ENCODE measurements at places on chromosomes 5 and 9.

- no peaks in the 10 kb centered on the region for H3K36me3 ChIP-seq
- no peak overlapping the region for H3K4me3 ChIP-seq
- no peaks in the 10 kb centered on the region for H3K27me3 ChIP-seq
- H3K4me1 ChIP-seq: no peaks in the 10 kb centered on the region
- no peak for DNase-seq
- no peak overlapping the region for H3K27ac ChIP-seq
Measured at GRCh38 chr9:26244661-26245451, 566.6 kb upstream of the TUSC1 start.

DNA sequence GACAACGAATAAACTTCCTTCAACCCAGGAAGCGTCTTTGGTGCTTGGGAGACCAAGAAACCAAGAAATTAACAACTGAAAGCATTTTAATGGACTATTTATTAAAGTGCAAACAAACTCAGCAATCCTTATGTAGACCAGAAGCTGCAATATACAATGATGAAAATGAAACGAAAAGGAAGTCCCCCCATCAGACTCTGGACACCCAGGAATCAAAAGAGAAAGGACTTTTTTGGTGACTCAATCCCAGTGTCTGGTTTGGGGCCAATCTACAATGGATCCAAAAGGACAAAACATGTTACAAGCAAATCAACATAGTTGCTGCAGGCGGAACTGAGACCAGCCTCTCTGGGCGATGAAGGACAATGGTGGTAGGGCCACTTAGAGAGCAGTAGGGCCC lies 39.5 kb downstream of the C9orf152 start:
- no peak overlapping the region for H3K27ac ChIP-seq
- H3K4me3 ChIP-seq: no peak overlapping the region
- no peak for DNase-seq
- H3K36me3 ChIP-seq: peaks cover 28% of the 10 kb centered on the region

- H3K36me3 ChIP-seq: no peaks in the 10 kb centered on the region
- peak overlapping the region; percentile 81 for H3K27ac ChIP-seq
- no peaks in the 10 kb centered on the region for H3K27me3 ChIP-seq
- no peak for DNase-seq
Measured at GRCh38 chr5:181215997-181216989, 6.8 kb upstream of the TRIM41 start.

DNA sequence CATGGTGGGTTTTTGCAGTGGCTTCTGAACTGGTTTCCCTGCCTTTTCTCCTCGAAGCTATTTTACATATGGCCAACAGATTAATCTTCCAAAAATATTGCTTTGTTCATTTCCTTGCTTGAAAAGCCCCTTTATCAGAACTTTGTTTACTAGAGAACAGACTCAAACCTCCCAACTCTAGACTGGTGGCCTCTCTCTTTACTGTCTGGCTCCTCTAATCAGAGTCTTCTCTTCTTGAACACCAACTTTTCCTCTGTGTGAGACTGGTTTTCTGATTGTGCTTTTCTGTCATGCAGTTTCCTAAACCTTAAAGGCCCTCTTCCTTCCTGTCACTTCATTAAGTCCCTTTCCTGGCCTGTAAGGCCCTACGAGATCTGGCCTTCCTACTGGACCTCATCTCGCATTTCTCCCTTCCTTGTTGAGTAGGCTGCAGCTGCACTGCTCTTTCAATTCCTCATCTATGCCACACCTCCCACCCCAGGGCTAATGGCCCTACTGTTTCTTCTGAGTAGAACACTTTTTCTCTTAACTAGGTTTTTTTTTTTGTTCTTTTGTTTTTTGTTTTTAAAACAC lies 5.7 kb downstream of the C9orf43 start:
- H3K4me3 ChIP-seq: no peak overlapping the region
- H3K27ac ChIP-seq: no peak overlapping the region

- H3K36me3 ChIP-seq: no peaks in the 10 kb centered on the region
- no peak overlapping the region for H3K4me3 ChIP-seq
- no peak for DNase-seq
- no peaks in the 10 kb centered on the region for H3K27me3 ChIP-seq
- H3K27ac ChIP-seq: no peak overlapping the region
Measured at GRCh38 chr5:109483395-109483971, 73.7 kb upstream of the PJA2 start.

- no peak for DNase-seq
- H3K27me3 ChIP-seq: no peaks in the 10 kb centered on the region
- no peaks in the 10 kb centered on the region for H3K36me3 ChIP-seq
- no peak overlapping the region for H3K4me3 ChIP-seq
Measured at GRCh38 chr9:14713187-14713767, 9.3 kb downstream of the CER1 start.

GRCh38 chr9:22522206-22522740 lies 75.6 kb downstream of the DMRTA1 start:
- no peak for DNase-seq
- H3K4me1 ChIP-seq: no peaks in the 10 kb centered on the region
- H3K27me3 ChIP-seq: no peaks in the 10 kb centered on the region

DNA sequence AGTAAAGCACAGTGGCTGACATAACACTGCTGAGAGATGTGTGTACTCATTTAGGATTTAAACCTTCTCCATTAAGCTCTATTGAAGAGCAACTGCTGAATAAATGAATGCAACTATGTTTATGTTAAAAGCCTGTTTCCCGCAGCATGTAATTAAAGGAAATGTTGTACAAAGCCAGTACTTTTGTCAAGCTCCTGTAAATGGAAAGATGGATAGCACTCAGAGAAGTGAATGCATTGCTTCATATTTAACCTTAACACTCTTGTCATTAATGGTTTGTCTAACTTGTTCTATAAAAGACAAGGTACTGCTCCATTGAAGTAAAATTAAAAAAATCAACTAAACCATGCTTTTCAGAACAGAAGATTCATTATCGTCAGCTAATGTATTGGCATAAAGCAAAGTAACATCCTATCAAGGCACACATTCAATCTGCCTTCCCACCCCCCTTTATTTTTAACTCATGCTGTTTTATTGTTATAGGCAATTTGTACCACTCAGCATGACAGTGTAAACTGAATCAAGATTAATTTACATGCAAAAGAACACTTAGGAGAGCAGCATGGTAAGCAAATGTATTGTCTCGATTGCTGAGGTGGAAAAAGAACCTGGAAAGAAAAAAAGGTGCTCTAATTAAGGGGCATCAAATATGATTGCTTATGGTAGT lies 240.9 kb upstream of the TBCA start:
- H3K36me3 ChIP-seq: no peaks in the 10 kb centered on the region
- no peak overlapping the region for H3K4me3 ChIP-seq
- no peak overlapping the region for H3K27ac ChIP-seq
- DNase-seq: no peak
- no peaks in the 10 kb centered on the region for H3K27me3 ChIP-seq
- H3K4me1 ChIP-seq: no peaks in the 10 kb centered on the region

- no peaks in the 10 kb centered on the region for H3K27me3 ChIP-seq
- no peaks in the 10 kb centered on the region for H3K4me1 ChIP-seq
- H3K27ac ChIP-seq: no peak overlapping the region
- no peak for DNase-seq
Measured at GRCh38 chr5:117058740-117059139, 484.1 kb upstream of the SEMA6A start.
